GM03348 (cell line): ENCODE measurements at places on chromosomes 6 and 20.

- no peak for DNase-seq
Observed at GRCh38 chr6:166742981-166743380, 115.9 kb upstream of the RPS6KA2 start.

GRCh38 chr6:169851641-169852503 is 100.5 kb downstream of the ERMARD start:
- DNase-seq, result no peak

DNA sequence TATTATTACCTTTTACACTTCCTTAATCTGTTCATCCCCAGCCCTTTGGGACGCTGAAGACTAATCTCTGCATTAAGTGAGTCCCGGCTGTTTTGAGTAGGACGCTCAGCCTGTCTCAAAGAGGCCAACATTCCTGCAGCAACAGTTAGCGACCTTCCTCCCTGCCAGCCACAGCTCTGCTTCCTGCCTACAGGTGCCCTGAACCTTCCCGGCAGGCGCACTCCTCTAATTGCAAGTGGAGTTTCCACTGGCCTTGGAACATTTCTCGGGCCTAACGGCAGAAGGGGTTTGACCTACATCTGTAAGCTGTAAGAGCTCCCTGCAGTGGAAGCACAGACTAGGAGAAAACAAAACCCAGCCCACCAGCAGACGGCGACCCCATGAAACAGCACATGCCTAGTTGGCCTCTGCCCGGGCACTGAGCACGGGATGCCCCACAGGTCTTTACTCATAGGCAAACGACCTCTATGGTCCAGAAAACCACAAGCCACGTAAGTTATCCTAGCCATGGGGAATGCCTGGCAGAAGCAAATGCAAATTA is 137.9 kb downstream of the DTNBP1 start:
- DNase-seq, result no peak

DNA sequence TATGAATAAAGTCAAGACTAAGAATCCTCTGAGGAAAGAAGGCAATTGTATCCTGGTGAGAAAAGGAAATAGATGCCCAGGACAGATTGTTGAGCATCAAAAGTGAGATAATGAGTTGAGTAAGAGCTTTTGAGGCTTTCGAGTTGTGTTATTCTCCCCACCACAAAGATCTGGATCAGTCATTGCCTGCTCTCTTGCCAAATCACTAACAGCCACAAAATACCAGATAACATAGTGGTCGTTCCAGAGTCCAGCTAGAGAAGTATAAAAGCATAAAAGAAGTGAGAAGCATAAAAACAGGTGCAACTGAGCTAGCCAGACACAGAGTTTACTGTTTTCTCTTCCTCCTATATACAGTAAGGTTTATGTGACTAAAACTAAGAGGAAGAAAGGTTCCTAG is 4.9 kb downstream of the SPINT4 start:
- no peak for DNase-seq

DNA sequence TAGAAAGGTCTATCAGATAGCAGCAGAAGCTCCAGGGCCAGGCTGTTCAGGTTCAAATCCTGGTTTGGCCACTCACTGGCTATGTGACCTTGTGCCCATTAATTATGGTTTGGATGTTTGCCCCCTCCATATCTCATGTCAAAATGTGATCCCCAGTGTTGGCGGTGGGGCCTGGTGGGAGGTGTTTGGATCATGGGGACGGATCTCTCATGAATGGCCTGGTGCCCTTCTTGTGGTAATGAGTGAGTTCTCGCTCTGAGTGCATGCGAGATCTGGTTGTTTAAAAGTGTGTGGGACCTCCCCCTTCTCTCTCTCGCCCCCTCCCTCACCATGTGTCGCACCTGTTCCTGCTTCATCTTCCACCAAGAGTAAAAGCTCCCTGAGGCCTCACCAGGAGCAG is 240.9 kb downstream of the LRFN2 start:
- DNase-seq, result no peak

GRCh38 chr6:18561037-18561750 is 174.0 kb downstream of the RNF144B start:
- no peak for DNase-seq

DNA sequence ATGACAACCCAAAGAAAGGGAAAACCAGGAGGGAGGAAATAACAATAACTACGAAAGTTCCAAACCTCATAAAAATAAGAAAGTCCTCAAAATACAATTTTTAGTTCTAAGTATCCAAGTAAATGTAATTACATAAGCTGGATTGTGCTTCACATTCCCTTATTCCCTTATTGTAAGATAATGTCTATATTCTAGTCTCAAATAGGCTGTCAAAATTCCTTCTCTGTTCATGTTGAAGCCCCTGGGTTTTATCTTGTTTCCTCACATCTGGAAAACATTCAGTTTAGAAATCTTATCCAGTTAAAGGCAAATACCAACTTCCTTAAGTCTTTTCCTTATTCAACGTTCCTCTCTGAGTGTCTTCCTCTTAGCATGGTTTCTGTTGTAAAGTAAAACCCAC is 282.3 kb downstream of the CD109 start:
- DNase-seq, result no peak

GRCh38 chr20:37907677-37908401 is 4.9 kb downstream of the VSTM2L start:
- peak; percentile 92 for DNase-seq

DNA sequence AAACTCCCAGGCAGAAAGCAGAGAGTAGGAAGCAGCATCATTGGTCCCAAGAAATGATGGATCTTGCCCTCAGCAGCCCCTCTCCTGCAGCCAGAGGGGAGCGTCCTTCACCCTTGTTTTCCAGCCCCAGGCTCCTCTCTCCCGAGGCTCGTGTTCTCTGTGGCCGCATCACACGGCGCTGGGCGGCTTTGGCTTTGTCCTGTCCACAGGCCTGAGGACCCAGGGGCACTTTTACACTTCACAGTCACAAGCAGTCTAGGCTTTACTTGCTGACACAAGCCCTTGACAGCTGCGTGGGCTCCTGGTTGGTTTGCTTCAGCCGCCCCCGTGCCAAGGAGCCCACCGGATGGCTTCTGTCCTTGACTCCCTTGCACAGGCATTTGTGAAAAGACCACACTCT is 175.4 kb upstream of the THBS2 start:
- no peak for DNase-seq

DNA sequence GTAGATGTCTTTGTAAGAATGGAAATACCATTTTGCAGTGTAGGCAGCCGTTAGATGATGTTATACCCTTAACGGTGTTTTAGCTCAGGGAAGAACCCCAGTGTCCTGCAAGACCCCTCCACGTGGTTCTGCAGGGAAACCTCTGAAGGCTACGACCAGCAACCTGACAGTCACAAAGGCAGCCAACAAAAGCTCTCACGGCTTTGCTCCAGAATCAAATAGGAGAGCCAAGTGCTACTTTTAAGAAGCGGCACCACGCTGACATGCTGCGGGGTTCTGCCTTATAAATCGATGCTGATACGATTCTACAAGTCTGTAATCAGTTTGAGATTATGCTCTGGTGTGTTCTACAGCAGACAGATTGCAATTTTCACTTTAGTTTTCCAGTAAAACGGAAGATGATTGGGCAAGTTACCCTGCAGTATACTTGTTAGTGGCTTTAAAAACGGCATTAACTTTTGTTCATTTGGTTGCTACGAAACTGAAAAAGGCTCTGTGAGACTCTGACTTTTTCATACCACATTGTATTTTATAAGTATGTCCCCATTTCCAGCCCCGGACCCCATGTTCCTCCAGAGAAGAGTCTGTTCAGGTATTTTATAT is 312.9 kb downstream of the SAMD5 start:
- DNase-seq, result no peak

DNA sequence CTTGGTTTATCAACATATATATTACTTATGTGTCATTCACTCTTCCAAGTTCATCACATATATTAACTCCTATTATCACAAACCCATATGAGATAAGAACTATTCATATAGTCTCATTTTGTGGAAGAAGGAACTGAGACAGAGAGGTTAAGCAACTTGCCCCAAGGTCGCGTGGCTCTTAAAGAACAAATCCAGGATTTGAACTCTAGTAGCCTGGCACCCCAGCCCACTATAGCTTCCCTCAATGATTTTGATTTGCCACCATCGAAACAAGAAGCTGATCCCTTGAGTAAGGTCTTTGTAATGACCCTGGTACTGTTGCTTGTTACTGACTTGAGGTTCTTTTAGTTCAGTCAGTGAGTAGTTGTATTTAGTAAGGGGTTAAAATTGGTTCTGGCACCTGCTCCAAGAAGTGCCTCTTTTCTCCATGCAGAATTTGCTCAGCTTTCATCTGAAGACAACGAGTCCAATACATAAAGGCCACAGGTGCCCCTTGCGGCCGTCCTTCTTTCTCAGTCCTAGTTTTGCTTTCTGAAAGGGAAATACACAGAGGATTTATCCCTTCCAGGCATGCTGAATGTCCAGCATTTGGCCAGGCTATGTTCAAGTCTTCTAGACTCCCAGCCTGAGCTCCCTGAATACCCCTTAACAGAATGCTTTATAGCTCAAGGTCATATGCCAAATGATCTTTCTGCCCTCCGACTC is 253.0 kb downstream of the TBC1D7 start:
- DNase-seq, result no peak

GRCh38 chr6:77466055-77466450 is 2.8 kb upstream of the HTR1B start:
- DNase-seq, result peak; percentile 75

- DNase-seq, result no peak
Observed at GRCh38 chr6:97049253-97050011, 124.9 kb downstream of the KLHL32 start.

DNA sequence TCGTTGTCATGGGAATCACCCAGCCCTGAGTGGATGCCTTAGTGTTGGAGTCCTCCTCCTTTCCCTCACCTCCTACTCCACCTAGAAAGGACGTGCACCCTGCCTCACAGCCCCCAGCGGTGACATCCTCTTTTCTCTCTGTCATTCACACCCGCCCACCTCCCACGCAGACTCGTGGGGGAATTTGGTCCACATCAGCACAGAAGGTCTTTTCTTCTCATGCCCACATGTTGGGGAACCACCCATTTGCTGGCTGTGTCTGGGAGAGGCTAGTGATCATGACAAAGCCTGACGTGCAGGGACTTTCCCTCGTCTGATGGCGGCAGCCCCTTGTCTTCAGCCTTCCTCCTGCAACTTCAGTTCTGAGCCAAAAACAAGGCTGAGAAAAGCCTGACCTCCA is 96.0 kb upstream of the CNKSR3 start:
- no peak for DNase-seq

- DNase-seq, result no peak
Observed at GRCh38 chr6:91600561-91600960, 1013.7 kb upstream of the MAP3K7 start.

GRCh38 chr6:128307671-128308070 is 212.7 kb downstream of the PTPRK start:
- no peak for DNase-seq

- peak; percentile 64 for DNase-seq
Observed at GRCh38 chr6:53984163-53984562, 127.1 kb upstream of the MLIP start.

GRCh38 chr6:73233048-73233447 is 7.8 kb upstream of the KHDC1L start:
- DNase-seq, result no peak

DNA sequence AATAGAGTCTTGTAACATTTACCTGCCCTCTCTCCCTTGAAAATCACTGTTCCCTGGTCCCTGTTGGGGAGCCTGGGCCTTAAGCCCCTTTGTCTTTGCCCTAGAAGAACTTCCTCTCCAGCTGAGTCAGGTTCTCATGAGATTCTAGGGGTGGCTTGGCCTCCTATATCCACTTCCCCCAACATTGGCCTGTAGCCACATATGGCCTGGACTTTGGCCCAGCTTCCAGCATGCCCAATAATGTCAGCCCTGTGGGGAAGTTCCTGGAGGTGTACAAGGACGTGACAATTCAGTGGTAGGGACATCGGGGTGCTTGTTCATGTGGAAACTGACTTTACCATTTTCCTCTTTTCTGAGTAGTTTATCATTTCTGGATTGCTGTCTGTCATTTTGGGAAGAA is 17.2 kb upstream of the MAS1L start:
- DNase-seq, result no peak

DNA sequence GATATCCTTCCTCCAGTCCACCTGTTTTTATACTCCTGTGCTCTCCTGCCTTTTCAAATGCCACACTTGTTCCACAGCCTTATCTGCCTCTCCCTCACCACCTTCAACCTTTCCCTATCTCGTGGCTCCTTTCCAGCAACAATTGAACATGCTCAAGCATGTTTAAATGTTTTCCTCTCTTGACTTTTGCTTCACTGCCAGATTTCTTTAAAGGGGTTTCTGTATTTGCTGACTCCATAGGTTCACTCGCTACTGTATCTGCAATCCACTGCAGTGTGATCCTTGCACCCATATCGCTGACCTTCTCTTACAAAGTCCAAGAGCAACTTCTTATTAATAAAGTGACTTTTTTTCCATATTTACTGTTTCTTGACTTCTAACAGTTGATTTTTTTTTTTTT is 11.2 kb upstream of the GMNN start:
- no peak for DNase-seq

DNA sequence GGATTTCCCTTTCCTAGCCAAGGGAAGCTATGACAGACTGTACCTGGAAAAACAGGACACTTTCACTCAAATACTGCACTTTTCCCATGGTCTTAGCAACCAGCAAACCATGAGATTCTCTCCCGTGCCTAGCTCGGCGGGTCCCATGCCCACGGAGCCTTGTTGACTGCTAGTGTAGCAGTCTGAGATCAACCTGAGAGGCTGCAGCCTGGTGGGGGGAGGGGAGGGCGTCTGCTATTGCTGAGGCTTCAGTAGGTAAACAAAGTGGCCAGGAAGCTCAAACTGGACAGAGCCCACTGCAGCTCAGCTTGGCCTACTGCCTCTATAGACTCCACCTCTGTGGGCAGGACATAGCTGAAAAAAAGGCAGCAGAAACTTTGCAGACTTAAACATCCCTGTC is 61.8 kb downstream of the EPM2A start:
- DNase-seq, result no peak

DNA sequence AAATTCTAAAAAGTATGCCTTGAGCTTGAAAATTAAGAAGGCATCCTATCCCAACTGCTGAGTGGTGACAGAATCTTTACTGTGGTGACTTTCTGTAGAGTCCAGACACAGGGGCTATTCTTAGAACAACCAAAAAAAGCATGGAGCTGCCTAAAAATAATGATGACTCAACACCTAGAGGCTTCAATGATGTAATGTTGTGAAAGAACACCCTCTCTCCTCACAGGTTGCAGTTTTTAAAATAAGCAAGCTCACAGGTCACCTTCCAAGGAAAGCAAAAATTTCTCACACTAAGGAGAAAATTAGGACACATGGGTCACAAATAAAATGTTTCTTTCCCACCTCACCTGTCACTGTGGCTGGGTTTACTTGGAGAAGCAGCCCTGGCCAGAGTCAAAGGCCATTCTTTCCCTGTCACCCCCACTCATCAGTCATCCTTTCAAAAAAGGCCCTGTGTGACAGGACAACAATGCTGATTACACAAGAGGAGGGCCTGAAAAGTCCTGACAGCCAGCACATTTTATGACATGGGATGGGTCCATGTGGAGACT is 53.5 kb downstream of the RCAN2 start:
- DNase-seq, result peak; percentile 72

GRCh38 chr20:41848180-41848579 is 230.0 kb upstream of the CHD6 start:
- no peak for DNase-seq
